Right renal pelvis (tissue), 4 donors: ENCODE measurements at places on chromosomes 7 and 10. TPM values are rescaled to one million over a fixed set of nuclear protein-coding genes. Genes with fewer than 3 reads are reported as not detected.

DNA sequence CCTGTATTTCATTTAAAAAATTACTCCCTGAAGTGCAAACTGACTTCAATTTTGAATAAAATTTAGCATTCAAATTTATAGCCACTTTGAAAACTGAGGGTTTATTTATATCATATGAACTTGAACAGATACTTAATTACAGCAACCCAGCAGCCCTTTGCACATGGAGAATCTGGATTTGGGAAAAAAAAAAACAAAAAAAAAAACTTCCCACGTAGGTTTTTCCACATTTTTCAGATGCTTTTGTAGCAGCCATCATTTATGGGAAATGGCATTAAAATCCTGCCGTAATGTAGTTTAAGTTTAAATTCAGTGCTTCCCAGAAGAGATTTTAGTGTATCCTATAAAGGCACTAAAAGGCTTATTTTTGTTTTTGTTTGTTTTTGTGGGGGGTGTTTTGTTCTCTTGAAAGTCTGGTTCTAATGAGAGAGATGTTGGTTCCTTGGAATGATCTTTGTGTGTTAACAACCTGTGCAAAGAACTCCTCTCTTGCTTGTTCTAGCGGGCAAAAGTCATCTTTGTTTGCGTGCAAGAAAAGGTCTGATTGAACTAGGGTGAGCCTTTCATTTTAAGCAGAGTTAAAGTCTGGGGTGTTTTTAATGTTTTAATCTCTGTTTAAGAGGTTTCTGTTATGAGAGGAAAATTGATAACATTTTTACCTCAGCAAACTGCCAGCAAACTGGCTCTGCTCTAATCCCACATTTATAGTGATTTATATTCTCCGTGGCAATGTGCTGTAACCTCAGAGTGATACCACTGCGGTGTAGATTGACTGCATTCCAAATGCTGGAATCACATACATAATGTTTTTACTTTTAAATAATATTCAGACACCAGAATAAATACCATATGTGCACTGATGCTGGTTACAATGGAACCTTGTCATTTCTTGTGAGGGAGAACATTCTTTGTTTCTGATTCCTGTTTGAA is 105.5 kb downstream of the WNT2 start:
- DNase-seq: no peak

DNA sequence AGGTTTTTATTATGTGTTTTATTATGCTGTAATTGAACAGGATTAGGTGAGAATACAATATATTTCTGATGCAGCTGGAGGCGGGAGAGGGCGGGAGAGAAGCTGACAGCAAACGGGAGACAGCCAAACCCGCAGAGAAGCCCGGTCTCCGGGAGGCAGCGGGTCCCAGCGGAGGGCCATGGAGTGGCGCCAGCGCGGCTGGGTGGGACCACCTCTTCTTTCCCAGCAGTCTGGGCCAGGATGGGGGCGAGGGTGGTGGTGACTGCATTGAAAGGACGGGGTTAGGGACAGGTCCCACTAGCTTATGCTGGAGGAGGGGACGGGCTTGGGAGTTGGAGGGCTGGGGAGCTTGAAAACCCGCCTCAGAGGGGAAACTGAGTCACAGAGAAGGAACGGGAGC is 14.5 kb upstream of the KAZALD1 start:
- DNase-seq: no peak

DNA sequence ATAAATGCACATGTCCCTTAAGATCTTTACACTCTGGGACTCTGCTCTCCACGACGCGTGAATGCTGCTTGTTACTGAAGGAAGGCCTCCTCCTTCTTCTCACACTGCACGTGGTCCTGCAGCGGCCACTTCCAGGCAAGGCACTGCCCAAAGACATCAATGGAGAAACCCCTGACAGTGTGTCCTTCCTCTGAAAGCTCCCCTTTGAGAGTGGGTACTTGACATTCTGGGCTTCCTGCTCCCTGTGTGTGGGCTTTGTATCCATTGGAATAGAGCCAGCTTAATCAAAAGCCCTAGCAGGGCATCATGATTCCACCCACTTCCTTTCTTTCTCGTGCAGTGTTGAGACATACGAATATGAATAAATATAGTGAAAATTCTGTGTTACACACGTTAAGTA is 69.7 kb upstream of the STK17A start:
- DNase-seq: no peak

The MBL2 gene
- not detected for polyA plus RNA-seq

GRCh38 chr10:124849111-124849773 is 47.6 kb downstream of the ABRAXAS2 start:
- no peak for DNase-seq
